Hepatocyte (in vitro differentiated cells): ENCODE measurements at places on chromosomes 3 and 15. TPM values are rescaled to one million over a fixed set of nuclear protein-coding genes. Genes with fewer than 3 reads are reported as not detected.
A peak's percentile ranks its signal among the peaks of the same experiment; 100 is the strongest.

DNA sequence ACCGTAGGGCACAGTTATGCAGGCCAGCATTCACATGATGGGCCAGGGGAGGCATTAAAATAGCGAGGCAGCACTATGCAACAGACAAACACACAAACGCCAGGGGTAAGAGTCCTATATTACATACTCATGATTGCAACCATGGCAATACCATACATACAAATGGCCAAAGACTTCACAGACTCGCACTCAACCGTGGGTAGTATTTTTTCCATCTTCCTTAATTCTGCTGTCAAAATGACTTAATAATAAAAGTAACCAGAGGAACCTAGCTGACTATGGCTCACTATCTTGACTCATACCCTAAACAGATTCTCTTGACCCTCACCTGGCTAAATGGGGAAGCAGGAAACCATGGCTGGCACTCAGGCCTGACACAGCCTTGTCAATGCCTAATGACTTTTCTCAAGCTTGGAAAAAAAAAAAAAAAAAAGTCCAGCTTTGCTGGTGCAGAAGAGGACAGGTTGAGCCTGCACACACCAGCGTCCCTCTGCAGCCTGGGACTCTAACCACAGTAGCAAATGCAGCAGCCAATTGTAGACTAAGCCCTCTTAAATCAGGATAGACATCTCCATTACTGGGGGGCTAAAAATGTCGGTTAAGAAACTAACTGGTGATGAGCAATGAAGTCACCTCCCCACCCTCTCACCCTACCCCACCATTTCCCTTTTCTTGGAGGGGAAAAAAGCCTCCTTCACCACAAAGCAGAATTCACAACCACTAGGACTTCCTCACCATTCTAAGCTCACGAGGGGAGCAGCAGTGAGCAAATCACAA, 23.1 kb downstream of the CCDC12 start:
- DNase-seq: no peak

- DNase-seq: no peak
These were observed 11.9 kb upstream of the PLA2G4D start for GRCh38 chr15:42106288-42106687.

GRCh38 chr3:148903022-148903442, 37.9 kb downstream of the CPA3 start:
- DNase-seq: no peak

- DNase-seq: no peak
These were observed 8.9 kb upstream of the FAM131A start for GRCh38 chr3:184328516-184328915.

GRCh38 chr15:49236869-49237268, 66.8 kb downstream of the GALK2 start:
- DNase-seq: no peak

DNA sequence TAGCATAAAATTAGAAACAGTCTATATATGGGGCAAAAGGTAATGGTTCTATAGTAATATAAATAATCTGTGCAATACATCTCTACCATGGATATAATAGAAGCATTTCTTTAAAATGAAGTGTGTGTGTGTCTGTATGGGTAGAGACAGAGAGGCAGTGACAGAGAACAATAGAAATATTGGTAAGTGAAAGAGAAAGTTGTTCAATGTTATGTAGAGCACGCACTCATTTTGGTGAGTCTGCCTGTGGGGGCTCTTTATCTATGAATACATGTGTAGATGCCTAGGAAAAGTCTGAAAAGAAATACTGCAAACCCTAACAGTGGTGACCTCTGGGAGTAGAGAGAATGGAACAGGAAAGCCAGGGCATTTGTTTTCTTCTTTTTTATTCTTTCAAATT, 182.6 kb downstream of the STAC start:
- DNase-seq: no peak

- no peak for DNase-seq
These were observed 22.8 kb downstream of the STOML1 start for GRCh38 chr15:73969151-73969759.

DNA sequence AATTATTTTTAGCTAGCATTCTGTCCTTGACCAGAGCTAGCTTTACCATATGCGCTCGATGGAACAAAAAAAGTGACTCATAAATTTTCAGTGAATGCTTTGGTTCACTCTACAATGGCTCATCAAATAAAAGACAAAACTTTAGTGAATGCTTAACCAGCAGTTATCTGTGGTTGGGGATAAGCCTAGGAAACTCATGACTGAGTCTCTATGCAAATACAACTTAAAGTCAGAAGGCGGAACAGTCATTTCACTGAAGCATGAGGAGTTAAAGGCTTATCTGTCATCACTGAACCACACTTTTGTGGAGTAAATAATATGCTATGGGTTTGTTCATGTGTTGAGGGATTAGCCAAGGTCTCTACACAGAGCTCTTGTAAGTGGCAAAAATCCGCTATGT, 308.4 kb downstream of the SQOR start:
- peak; percentile 32 for DNase-seq

The NISCH gene
- total RNA-seq: 52.1 and 74.5 TPM in 2 replicates

The CPNE4 gene
- total RNA-seq: 0.37 and 1.8 TPM in 2 replicates

The TRIM69 gene
- 10.8 and 11.0 TPM in 2 replicates for total RNA-seq

The CA12 gene
- total RNA-seq: 9.5 and 13.8 TPM in 2 replicates
